ENCODE measurements at places on chromosomes 16 and 17.

GRCh38 chr17:80092959-80093358 lies 8.4 kb upstream of the GAA start:
- no peak for DNase-seq

- DNase-seq: no peak
These were observed 156.5 kb downstream of the RGS9 start for GRCh38 chr17:65293584-65294180.

- DNase-seq: no peak
These were observed 46.3 kb upstream of the CDR2 start for GRCh38 chr16:22420606-22421135.

DNA sequence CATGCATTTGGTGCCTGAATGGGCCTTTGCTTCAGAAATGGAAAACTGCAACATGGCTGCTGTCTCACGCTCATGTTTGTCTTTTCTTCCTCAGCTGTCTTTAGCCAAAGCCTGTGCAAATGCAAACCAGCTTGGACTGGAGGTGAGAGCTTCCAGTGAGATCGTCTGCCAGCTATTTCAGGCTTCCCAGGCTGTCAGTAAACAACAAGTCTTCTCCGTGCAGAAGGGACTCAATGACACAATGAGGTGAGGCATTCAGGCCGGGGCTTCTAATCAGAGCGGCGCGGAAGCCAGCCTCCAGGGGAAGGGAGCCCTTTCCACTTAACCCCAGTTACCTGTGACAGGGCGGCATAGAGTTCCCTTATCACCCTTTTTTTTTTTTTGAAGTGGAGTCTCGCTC lies 14.3 kb downstream of the CCNF start:
- no peak for DNase-seq

DNA sequence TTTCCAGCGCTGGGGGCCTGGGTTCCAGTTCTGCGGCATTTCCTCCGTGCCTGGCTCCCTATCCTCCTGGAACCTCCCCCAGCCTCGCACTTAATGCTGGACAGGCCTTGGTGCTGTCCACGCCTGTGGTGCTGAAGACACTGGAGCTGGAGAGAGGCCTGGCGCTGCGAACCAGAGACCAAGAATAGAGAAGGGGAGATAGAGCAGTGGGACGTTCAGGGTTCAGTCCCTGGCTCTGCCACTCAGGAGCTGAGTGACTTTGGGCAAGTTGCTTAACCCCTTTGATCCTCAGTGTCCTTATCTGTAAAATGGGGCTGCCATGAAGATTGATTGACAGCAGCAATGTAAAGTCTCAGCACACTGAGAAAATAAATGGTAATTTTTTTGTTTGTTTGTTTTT lies 11.9 kb downstream of the SBK1 start:
- DNase-seq: no peak

- no peak for DNase-seq
These were observed 608.5 kb downstream of the KCNJ18 start for GRCh38 chr17:22300731-22301352.

GRCh38 chr16:49464093-49464492 lies 90.5 kb downstream of the C16orf78 start:
- no peak for DNase-seq

DNA sequence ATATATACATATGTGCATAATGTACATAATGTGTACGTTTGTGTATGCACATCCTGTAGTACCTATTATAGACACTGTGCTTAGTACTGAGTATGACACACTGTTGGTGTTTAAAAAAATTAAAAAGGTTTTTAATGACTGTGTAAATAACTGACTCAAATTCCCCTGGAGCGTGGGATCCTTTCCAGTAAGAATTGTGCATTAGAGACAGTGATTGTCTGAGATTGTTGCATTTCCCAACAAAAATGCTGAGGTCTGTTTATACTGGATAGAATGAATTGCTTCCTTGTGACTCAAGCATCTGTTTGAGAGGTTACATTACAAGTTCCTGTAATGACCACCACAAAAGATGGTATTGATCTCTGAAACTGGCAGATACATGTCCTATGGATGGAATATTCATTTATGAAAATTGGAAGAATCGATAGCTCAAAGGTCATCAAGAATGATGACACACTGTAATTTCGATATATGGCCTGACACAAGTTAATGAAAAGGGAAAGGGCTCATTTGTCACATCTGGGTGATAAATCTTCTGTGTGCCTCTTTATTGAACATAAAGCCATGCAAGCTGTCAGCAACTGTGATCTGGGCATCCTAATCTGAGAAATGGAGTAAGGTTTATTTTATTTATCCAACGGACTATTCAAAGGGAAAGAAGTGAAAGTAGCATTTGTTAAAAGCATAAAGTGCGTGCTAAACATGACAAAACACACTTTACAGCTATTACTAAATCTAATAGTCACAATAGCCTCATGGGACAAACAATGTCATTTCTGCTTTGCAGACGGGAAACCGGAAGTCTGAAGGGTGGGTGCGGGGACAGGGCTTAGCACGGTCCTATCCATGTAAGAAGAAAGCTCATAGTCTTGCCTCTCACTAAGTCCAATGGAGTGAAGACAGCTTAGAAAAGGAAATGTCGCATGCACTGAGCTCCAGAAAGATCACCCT lies 228.8 kb downstream of the CDH11 start:
- no peak for DNase-seq

DNA sequence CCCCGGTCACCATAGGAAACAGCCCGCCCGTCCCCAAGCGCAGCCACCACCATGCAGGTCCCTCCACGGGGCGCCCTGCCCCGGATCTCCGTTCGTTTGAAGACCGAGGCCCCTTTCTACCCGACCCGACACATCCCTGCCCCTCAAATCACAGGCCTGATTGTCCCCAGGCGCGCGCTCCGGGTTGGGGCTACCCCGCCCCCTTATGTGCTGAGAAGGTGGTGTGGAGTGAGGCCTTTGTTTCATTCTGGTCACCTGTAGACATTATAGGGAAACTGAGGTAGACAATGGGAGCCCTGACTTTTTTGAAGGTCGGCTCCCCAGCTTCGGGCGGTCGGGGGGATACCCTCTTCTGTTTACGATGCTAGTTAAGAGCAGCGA lies 763 bp upstream of the ACTG1 start:
- peak; percentile 67 for DNase-seq

DNA sequence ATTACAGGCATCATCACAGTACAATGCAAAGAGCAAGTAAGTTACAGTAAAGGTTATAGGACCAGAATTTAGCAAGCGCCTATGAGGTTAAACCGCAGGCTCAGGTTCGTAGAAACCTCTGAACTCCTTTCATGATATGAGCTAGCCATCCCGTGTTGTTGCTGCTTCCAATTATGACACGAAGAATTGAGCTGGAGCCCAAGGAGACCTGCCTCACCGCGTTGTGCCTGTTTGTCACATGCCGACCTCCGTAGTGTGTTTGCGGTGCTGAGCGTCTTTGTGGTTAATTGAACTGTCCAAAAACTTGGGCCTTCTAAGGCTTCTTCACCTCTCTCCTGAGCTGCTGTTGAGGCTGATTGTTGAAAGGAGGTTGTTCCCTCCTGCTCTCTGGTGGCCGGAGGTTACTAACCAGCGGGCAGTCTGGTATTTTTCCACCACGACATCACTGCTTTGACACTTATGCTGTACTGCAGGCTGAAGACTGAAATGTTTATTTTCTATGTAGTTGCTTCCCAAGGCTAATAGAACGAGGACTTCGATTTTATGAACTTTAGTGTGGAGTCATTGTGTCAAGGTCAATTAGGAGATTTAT lies 67.5 kb downstream of the SEC14L1 start:
- DNase-seq: no peak

- no peak for DNase-seq
These were observed 17.7 kb upstream of the DOC2B start for GRCh38 chr17:199191-199604.

DNA sequence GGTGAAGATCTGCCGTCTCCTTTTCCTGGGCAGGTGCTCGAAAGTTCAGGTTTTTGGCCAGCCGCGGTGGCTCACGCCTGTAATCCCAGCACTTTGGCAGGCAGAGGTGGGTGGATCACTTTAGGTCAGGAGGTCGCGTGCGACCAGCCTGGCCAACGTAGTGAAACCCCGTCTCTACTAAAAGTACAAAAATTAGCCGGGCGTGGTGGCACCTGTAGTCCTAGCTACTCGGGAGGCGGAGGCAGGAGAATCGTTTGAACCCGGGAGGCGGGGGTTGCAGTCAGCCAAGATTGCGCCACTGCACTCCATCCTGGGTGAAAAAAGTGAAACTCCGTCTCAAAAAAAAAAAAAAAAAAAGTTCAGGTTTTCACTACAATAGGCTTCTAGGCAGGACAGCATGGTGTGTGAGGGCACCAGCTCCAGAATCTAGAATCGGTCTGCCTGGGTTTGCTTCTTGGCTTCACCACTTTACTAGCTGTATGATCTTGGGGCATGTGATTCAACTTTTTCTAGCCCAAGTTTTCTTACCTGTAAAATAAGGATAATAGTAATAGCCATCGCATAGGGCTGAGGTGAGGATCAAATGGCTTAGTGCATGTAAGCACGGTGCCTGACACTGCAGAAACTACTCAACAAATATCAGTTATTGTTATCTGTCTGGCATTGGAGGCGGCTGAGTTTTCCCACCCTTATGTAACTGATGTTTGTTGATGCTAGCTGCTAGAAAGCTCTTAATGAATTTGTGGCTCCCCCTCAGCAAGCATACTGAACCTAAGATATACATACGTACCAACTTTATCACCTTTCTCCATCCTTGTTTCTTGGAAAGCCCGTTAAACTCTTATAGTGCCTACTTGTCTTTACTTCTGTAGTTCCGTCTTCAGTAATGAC lies 1.3 kb downstream of the PSMD12 start:
- DNase-seq: no peak

GRCh38 chr16:5551909-5552308 lies 454.3 kb upstream of the EEF2KMT start:
- no peak for DNase-seq

- DNase-seq: no peak
These were observed 43.3 kb upstream of the CMIP start for GRCh38 chr16:81401035-81401950.

DNA sequence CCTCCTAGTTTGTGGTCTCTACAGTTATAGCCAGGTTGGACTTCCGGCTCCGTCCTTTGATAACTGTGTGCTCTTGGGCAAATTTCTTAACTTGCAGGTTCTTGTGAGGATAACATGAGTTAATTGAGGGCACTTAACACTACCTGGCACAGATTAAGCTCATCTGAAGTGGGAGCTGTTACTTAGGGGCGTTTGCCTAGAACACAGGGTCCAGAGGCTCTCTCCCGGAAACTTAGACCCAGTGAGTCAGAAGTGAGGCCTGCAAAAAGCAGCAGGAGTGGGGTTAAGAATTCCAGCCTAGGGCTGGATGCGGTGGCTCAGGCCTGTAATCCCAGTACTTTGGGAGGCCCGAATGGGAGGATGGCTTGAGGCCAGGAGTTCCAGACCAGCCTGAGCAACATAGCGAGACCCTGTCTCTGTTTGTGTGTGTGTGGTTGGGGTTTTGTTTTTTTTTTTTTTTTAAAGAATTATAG lies 1.4 kb downstream of the MVP start:
- DNase-seq: no peak

DNA sequence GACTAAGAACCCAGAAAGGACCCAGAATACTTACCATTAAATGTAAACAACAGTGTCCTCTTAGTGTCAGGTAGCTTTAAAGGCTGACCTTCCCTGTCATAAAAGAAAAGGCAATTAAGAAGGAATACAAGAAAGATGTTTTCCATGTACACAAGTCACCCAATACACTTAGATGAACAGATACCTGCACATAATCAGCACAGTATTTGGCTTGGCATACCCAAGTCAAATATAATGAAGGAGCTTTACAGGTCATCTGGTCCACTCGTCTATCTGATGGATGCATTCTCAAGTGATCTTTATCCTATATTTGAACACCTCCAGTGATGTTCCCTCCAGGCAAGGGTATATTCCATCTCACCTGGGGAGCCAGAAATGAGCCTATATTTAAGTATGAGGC lies 11.1 kb upstream of the STRADA start:
- no peak for DNase-seq

GRCh38 chr16:19344224-19344801 lies 58.8 kb downstream of the CLEC19A start:
- DNase-seq: no peak

GRCh38 chr16:23504453-23505179 lies 5.7 kb downstream of the GGA2 start:
- DNase-seq: no peak

DNA sequence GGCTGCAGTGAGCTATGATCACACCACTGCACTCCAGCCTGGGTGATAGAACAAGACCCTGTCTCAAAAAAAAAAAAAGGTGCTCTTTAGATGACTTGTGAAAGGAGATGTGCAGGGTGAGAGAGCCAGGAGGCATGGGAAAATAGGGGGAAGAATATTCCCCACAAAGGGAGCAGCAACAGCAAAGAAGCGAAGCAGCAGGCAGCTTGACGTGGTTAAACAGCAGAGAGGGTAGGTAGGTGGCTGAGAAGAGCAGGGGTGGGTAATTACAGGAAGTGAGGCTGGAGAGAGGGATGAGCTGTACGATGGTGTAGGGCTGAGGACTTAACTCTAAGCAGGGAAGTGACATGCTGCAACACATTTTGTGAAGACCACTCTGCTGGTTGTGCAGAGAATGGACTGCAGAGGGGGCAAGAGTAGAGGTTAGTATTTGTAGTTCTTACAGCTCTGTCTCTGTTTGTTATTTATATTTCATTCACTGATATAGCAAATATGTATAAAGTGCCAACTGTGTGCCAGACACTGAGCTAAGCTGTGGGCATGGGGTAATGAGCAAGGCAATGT lies 1.6 kb downstream of the HEATR3 start:
- DNase-seq: peak; percentile 25

DNA sequence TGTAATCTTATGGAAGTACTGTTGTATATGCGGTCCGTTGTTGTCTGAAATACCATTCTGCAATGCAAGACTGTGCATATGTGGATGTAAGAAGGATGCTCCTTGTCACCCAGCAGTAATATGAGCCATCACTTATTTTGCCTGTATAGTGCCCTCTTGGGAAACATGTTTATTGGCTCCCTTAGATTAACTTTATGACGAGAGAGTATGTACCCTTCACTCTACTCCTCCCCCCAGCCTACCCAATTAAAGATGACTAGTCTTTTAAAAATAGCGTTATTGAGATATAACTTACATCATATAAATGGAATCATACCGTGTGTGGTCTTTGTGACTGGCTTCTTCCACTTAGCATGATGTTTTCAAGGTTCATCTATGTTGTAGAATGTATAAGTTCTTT lies 33.6 kb downstream of the FTO start:
- no peak for DNase-seq

DNA sequence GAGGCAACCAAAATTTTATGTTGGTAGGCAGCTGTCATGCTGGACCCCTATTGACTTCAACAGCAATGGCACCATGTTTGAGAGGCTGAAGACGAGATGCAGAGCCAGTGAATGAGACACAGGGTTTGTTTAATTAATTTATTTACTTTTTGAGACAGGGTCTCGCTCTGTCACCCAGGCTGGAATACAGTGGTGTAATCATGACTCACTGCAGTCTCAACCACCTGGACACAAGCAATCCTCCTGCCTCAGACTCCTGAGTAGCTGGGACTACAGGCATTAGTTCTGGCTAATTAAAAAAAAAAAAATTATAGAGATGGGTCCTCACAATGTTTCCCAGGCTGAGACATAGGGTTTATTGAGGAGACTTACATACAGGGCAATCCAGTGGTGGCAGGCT lies 36.2 kb upstream of the PPM1D start:
- DNase-seq: no peak

All from head of caudate nucleus (tissue), 42 donors.